ENCODE measurements at places on chromosomes 2 and 18.

DNA sequence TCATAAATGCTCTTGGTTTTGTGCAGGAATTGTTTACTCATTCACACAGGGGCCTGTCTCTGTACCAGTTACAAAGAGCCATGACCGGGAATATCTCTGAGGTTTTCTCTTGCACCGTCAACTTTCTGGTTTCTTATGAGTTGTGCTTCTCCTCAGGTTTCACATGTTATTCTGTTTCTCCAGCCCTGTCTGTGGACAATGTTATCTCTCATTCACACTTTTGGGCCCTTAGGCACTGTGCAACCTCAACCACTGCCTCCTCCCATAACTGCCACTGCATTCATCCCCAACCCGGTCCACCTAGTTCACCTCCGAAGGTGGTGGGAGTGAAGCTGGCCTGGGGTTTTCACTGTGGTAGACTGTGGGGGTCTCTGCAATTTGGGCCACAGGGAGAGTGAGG is 22.5 kb upstream of the NEDD4L start:
- DNase-seq = no peak

GRCh38 chr2:20229322-20230113 is 4.6 kb upstream of the SDC1 start:
- DNase-seq = peak; percentile 53

- no peak for DNase-seq
Observed at GRCh38 chr2:119490653-119491195, 33.6 kb downstream of the SCTR start.

DNA sequence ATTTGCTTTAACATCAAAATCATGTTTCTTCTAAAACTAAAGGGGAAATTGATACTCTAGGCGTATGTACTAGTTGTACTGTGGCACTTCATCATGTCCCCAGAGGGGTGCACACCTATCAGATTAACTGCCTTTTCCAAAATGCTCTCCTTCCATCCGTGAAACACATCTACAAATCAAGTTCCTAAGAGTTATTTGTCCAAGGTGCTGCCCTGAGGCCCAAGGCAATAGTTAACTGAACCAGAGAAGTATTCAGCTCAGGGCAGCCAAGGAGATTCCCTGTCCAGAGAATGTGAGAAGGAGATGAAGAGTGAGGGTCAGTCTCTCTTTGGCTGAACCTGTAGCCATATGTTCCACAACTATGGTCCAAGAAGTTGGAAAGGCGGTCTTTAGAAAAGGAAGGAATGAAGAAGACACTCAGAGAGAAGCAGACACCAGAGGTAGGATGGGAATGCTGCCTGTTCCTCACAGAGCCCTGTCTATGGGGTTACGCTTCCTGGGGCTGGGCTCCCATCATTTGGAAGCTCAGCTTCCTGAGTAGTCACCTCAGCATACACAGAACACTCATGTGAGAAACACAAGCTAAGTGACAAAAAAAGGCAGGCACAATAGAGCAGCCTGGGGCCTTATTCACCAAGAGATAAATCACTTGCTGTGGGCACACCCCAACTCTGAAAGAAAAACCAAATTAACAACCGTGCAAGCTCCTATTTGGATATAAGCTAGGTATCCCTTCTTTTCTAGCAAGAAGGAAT is 55.6 kb downstream of the ANKRD44 start:
- DNase-seq = no peak

- DNase-seq = no peak
Observed at GRCh38 chr18:30687501-30687900, 355.0 kb downstream of the DSC3 start.

DNA sequence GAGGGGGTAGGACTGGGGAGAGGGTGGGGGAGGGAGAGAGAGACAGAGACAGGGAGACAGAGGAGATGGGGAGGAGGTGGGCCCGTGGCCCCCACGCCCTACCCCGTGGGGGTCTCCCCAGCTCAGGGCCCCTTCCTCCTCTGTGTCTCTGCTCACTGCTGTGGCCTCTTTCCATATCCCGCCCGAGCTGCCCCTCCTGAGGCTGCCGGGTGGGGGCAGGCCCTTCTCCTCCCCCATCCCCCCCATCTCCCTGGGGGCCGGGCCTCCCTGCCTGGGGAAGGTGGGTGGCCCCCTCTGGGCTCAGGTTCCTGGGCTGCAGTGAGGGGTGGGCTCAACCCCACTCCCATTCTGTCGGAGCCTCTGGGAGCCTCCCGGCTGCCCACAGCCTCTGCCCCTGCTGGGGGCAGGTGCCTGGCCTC is 332 bp upstream of the PDCD1 start:
- DNase-seq = no peak

DNA sequence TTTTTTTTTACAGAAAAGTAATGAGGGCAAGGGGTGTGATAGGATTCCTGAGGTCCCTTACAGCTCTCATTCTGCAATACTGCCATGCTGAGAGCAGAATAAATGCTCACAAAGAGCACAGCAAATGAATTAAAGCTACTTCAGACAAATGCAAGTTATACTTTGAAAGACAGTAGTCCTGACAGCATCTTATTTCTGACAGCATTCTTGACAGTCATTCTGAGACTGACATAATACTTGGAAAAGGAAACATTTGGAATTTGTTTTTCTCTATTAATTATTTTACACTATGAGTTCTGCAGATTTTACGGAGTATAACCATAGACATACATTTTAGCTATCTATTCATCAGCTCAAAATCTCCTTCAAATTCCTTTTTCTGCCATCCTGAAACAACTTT is 935.2 kb upstream of the FAM98A start:
- no peak for DNase-seq

GRCh38 chr2:239389414-239390329 is 11.1 kb downstream of the HDAC4 start:
- no peak for DNase-seq

- DNase-seq = no peak
Observed at GRCh38 chr18:37872562-37872961, 307.0 kb upstream of the CELF4 start.

- no peak for DNase-seq
Observed at GRCh38 chr2:23475036-23475435, 90.1 kb downstream of the KLHL29 start.

- DNase-seq = no peak
Observed at GRCh38 chr2:71730785-71731383, 277.5 kb downstream of the DYSF start.

- no peak for DNase-seq
Observed at GRCh38 chr18:49758263-49758610, 55.1 kb downstream of the ACAA2 start.

GRCh38 chr2:72147303-72147971 is at the start of gene CYP26B1:
TSS of gene CYP26B1 (minus strand) at chr2:72147862. CDS start at chr2:72147834, 28 bp downstream.
- DNase-seq = no peak

- no peak for DNase-seq
Observed at GRCh38 chr2:77363277-77363676, 158.9 kb downstream of the LRRTM4 start.

GRCh38 chr2:143132355-143132754 is 3.1 kb downstream of the ARHGAP15 start:
- no peak for DNase-seq

DNA sequence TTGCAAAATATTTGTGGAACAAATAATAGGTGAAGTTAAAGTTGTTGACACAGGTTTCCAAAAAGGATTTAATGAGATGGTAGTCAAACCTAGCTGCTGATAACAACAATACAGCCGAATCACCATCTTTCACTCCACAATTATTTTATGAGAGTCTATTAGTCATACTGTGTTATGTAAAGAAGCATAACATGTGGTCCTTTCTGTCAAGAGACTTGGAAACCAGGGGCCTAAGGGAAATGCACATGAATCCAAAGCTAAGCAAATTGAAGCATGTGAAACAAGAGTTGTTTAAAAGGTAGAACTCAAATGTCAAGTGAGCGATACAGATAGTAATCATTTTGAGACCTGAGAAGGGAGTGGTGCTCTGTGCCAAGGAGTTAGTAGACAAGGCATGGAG is 16.0 kb downstream of the CD28 start:
- peak; percentile 42 for DNase-seq

DNA sequence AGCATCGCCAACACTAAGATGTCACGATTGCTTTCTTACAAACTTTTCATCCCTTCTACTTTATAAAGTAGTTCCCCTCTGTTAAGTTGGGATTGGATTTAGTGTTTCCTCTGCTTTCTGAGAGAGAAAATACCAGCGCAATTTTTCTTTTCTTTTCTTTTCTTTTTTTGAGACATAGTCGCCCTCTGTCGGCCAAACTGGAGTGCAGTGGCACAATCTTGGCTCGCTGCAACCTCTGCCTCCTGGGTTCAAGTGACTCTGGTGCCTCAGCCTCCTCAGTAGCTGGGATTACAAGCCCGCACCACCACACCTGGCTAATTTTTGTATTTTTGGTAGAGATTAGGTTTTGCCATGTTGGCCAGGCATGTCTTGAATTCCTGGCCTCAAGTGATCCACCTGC is 9.0 kb downstream of the RELCH start:
- DNase-seq = no peak

DNA sequence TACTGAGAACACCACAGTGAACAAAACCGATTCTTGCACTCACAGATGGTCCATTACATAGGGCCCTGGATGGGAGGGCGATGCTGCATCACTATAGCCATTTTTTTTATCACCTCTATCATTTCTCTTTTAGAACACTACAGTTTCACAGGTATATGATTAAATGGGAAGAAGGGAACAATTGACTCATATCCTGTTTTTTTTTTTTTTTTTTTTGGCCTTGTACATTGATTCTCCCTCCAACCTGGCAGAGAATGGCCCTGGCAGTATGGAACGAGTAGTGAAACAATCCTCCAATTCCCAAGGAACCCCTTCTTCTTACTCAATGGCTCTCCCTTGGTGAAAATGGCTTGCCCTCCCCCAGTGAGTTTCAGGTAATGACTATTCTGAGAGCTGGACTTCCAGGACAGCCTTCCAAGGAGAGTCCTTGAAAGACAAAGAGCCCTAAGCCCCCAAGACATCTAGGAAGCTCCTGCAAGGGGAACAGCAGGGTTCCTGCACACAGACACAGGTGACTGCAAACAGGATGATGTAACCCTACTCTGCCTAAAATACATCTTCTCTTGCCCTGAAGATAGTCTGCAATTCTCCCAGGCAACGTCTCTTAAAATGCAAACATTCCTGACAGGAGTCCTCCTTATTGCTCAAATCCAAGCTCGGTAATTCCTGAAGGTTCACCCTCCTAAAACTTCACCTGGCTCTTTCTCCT is 405.4 kb downstream of the SETBP1 start:
- no peak for DNase-seq

- DNase-seq = no peak
Observed at GRCh38 chr2:127356531-127356930, 31.2 kb downstream of the MAP3K2 start.

GRCh38 chr18:45416168-45416567 is 199.1 kb upstream of the SLC14A2 start:
- peak; percentile 8 for DNase-seq

GRCh38 chr2:28956415-28956826 is 24.7 kb upstream of the TOGARAM2 start:
- DNase-seq = peak; percentile 70

DNA sequence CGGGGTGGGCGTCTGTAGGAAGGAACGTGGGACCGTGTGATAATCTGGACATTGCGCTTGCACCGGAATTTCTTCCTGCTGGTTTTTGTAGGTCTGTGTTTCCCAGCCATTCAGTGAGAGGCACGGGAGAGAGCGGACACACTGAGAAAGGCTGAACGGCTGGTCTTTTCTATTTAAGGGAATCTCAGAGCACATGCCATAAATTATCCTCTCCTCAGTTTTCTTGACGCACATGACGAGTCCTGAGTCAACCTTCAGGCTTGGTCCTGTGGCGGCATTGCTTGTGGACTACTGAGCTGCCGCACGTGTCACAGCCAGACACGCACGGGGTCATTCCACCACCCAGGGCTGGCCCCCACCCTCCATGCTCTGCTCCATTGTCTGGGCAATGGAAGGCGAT is 519.3 kb upstream of the ID2 start:
- no peak for DNase-seq

DNA sequence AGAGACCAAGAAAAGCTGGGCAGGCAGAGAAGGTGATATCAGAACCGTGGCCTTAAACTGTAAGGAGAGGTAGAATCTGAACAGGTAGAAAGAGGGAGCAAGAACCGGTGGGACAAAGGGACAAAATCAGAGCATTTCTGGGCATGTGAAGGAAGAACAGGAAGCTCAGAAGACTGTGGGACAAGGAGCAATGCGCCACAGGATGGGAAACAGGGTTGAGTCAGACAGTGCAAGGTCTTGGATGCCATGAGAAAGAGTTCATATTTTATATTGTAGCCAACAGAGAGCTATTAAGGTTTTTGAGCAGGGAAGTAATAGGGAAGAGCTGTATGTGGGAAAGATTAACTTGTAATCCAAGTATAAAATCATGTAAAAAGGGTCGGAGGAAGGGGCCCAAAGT is 106.4 kb upstream of the UGP2 start:
- DNase-seq = peak; percentile 61

GRCh38 chr2:99442837-99443236 is 47.0 kb downstream of the REV1 start:
- peak; percentile 65 for DNase-seq

DNA sequence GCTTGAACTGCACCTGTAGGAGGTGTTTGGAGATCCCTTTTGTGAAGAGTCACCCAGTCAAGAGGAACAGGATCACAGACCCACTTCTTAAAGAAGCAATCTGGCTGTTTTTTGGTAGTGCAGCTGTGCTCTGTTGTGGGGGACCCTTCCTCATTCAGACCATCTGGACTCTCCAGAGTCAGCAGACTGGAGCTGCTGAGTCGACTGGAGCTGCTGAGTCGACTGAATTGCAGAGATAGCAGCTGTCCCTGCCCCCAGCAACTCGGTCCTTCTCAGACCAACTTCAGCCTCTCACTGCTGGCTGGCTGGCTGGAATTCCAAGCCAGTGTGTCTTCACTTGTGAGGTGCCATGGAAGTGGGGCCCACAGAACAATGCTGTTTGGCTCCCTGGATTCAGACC is 56.8 kb downstream of the GTF3C3 start:
- no peak for DNase-seq

GRCh38 chr18:61201511-61201910 is 131.7 kb upstream of the CDH20 start:
- DNase-seq = peak; percentile 5

GRCh38 chr2:239349453-239350135 is 51.2 kb downstream of the HDAC4 start:
- DNase-seq = peak; percentile 85

DNA sequence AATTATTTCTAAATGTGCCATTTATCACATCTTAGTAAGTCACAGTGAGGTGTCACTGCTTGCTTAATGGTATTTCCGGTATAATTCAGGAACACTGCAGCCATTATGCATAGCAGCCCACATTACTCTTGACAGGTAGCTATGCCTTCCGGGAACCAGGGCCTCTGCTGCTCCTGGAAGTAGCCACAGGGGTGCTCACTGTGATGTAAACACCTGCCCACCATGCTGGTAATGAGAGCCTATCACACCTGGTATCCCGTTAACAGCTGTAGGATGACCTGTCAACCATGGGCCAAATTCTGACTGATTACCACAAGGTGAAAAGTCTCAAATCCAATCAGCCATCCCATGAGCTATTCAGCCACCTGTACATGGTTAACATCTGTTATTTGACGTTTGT is 647.0 kb upstream of the NXPH2 start:
- no peak for DNase-seq

GRCh38 chr2:102114290-102114721 is 28.2 kb upstream of the IL1R1 start:
- DNase-seq = peak; percentile 96

- DNase-seq = peak; percentile 59
Observed at GRCh38 chr2:146764301-146764700, 1080.5 kb upstream of the ACVR2A start.
